NCI-H2029 treated with DMSO at 0.1 percent for 48 hours (cell line): ENCODE measurements at places on chromosomes 1 and 21.

DNA sequence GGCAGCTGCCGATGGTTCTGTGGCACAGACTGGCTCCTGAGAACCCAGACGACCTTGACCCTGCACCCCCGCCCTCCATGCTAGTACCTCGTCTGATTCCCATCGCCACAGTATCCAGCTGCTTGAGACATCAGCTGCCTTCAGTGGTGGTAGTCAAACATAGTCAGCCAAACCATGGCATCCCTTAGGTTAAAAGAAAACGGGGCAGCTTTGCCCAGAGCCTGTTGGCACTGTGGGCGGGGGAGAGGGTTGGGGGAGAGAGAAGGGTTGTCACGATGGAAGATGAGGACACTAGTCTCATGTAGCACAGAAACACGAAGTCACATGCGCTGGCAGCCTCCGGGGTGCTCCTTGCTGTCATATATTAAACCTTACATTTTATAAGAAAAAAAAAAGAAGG is 961 bp upstream of the TDRD5 start:
- no peak for DNase-seq

- DNase-seq: no peak
Measured at GRCh38 chr1:231867607-231868006, 241.0 kb downstream of the DISC1 start.

GRCh38 chr1:19203440-19203839 is 6.6 kb downstream of the UBR4 start:
- DNase-seq: no peak

GRCh38 chr1:24167008-24167407 is 20.1 kb downstream of the IFNLR1 start:
- no peak for DNase-seq

DNA sequence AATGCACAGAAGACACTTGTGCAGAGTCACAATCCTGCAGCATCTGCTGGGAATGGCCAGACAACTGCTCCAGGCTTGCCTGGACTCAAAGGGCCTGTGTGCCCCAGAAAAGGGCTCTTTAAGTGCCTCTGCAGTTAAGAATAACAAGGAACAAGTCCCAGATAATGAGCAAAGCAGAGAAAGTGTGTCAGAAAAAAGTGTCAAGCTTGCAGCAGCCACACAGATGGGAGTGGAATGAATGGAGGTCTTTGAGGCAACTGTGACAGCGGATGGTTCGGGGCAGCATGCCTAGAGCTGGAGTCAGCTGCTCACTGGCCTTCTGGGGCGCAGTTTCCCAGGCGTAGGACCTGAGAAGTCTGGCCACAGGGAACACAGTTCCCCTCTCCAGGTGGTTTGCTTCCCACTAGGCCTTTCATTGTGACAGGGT is 5.1 kb downstream of the PARP1 start:
- DNase-seq: no peak

GRCh38 chr1:177448036-177448615 is 277.4 kb downstream of the BRINP2 start:
- no peak for DNase-seq

GRCh38 chr1:184255560-184255959 is 131.3 kb upstream of the C1orf21 start:
- no peak for DNase-seq

DNA sequence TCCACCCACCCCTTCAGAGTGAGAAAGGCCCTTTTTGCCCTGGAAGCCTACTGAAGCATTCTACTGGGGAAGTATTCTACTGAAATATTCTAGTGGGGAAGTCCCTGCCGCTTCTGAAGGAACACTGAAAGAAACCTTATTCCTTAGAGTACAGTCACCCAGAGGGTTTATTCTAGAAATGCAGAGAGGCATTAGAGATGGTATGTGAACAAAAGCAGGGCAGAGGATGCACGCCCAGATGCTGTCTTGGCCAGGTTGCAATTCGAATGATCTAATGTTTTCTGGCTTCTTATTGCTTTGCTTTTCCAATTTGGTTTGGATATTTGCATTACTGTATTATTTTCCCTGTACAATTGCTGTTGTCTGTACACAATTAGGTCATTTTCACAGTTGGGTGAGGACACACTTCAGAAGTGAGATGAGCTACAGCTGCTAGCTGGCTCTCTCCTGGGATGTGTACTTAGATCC is 37.1 kb downstream of the CCN1 start:
- no peak for DNase-seq

DNA sequence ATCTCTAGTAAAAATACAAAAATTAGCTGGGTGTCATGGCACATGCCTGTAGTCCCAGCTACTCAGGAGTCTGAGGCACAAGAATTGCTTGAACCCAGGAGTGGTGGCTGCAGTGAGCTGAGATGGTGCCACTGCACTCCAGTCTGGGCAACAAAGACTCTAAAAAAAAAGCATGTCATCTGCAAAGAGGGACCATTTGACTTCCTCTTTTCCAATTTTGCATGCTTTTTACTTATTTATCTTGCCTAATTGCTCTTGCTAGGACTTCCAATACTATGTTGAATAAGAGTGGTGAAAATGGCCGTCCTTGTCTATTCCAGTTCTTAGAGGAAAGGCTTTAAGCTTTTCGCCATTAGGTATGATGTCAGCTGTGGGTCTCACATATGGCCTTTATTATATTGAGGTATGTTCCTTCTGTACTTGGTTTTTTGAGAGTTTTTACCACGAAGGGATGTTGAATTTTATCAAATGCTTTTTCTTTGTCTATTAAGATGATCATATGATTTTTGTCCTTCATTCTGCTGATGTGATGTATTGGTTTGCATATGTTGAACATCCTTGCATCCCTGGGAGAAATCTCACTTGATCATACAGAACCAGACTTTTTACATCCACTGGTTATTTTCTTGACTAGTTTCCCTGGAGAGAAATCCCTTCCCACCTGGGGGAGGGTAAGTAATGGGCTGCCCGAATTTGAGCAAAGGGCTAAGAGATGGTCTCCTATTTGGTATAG is 17.0 kb upstream of the RAP1GAP start:
- no peak for DNase-seq

DNA sequence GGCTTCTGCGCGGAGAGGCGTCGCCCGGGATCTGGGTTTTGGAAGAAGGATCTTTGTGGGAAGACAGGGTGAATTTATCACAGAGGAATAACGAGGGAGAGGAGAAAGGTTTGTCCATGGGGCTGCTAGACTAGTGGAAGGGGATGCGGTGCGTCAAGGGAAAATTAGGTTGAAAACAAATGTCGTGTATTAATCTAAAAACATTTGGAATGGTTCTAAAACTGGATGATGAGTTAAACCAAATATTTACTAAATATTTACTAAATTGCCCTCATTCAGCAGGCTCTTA is 647 bp downstream of the RO60 start:
- peak; percentile 44 for DNase-seq

DNA sequence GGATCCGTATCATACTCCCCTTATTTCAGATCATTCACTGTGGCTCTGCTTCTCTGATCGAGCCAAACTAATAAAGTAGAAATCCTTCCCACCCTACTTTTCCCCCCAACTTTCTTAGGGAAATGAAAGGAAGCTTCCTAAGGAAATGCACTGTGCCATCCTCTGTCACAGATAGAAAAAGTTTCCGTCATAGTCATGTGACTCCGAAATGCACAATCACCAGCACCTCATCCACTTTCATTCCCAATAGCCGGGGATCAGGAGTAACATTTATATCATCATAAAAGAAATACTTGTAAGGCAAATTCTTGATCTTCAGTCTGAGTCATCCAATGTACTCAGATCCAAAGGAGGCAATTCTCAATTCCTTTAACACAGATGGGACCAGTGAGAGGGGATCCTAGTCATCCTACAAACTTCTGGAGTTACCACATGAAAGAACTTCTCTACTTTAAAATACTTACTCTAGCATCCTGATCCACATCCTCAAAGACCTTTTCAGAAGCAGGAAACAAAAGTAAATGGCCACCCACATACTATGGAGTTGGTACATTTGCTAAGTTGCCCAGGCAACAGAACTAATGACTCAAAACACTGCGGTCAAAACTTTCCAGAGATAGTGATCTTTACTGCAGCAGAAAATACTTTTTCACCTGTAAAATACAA is 97.8 kb upstream of the ZC3H11B start:
- DNase-seq: no peak

DNA sequence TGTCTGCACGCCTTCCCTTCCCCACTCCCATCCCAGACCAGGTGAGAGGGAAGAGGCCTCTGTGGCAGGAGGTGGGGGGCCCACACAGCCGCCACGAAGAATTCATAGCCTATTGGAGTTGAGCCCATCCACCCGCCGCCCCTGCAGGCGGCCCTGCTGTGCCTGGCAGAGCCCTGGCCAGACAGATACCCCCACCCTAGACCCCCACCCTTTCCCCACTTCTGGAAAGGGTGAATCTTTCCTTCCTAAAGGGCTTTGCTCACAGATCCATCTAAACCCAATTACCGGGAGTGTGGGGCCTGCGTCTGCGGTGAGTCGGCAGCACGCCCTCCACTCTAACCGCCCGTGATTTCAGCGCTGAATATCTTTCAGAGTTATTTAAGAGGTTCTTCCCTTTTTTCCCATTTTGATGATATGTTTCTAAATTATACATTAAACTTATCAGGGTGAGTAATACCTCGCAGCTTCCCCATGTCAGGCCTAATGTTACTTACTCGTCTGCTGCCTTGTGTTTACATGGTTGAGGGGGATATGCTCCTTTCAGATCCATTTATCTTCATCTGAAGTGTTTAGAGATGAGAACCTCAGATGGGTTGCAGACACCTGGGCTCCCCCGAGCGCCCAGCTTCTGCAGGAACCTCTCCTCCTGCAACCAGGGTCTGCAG is 183.9 kb upstream of the VAMP3 start:
- no peak for DNase-seq

- DNase-seq: no peak
Measured at GRCh38 chr1:18217398-18218043, 109.9 kb downstream of the IGSF21 start.
